ENCODE measurements at places on chromosomes 4 and X. TPM values are rescaled to one million over a fixed set of nuclear protein-coding genes. Genes with fewer than 3 reads are reported as not detected.

DNA sequence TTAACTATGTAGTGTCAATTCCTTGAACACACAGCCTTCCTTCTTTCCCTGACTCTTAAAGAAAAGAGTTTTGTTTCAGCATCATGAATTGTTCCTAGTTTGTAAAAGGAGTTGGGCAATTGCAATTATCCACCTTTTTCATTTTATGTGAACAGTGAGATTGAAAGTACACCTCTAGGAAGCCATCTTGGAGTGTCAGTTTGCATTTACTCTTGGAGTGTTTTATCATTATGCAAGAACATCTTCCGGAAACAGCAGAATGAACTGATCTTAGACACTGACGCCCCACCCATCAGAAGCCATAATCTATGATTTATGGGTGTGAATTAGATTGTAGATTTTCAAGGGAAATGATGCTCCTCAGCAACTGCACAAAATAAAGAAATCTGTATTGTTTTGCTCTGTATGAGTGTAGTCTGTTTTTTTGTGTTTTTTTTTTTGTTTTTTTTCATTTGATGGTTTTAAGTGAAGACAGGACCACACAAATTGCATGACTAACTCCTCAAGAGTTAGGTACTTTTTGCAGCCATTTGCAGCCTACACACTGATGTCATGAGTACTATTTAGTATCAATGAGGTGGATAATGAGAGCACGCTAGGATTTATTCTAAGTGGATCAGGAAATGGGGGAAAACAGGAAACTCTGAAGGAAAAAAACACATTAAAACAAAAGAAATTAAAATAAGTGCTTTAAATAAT is 19.5 kb upstream of the FGF2 start:
- H3K4me3 ChIP-seq, result no peak overlapping the region
- no peak overlapping the region for H3K27ac ChIP-seq
- H3K4me1 ChIP-seq, result no peaks in the 10 kb centered on the region
- H3K36me3 ChIP-seq, result no peaks in the 10 kb centered on the region

The PLAC8 gene
- polyA plus RNA-seq, result 386 TPM

DNA sequence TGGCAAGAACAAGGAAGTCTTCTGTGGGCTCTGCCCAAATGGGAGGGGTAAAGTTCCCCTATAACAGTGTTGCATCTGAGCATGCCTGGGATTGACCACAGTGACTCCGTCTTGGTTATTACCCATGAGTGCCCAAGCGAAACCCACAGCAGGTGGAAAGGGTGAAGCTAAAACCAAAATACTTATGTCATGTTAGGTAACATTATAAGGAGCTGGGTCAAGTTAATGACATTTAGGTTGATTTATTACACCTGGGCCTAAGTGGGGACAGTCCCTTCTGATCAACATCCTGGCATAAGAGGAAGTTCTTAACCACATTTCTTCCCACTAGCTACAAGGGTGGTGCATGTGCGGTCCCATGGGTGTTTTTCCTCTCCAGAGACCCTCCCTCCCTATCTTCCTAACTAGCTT is 1.3 kb upstream of the ZNF732 start:
- H3K4me1 ChIP-seq, result peaks cover 20% of the 10 kb centered on the region
- peak overlapping the region; percentile 72 for H3K27ac ChIP-seq
- DNase-seq, result peak; percentile 81

DNA sequence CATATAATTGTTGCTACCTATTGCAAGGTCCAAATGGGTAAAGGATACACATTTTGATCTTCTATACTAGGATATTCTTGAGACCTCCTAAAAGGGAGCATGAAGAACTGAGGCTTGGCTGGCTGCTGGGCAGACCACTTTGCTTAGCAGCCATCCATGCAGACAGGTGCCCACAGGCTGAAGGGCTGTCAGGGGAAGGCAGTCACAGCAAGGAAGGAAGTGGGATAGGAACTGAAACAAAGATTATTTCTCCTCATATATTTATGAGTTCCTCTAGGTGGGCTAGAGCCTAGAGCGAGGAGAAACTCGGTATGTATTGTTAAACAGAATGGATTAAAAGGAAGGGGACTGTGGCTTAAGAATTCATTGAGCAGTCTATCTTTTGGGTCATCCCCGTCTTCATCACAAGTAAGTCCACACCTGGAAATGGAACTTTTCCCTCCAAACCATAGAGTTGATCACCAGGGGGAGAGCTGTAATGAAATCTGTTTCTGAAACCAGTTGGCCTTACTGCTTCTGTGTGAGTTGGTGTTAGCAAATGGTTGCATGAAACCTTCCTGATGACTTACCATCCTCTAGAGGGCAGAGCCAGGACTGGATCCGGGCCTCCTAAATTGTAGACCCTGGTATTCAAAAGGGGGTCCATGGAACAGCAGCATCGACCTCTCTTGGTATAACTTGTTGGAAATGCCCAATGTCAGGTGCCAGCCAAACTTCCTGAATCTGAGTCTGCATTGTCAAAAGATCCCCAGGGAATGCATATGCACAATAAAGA is 42.3 kb downstream of the AFF2 start:
- no peaks in the 10 kb centered on the region for H3K27me3 ChIP-seq
- H3K4me3 ChIP-seq, result no peak overlapping the region
- H3K36me3 ChIP-seq, result no peaks in the 10 kb centered on the region
- H3K27ac ChIP-seq, result no peak overlapping the region
- DNase-seq, result peak; percentile 49

The KLHL2 gene
- polyA plus RNA-seq, result 7.8 TPM

GRCh38 chr4:143372093-143372915 is 35.6 kb downstream of the GAB1 start:
- DNase-seq, result no peak
- peaks cover 36% of the 10 kb centered on the region for H3K4me1 ChIP-seq
- H3K27ac ChIP-seq, result peak overlapping the region; percentile 34
- H3K36me3 ChIP-seq, result no peaks in the 10 kb centered on the region
- H3K27me3 ChIP-seq, result no peaks in the 10 kb centered on the region

DNA sequence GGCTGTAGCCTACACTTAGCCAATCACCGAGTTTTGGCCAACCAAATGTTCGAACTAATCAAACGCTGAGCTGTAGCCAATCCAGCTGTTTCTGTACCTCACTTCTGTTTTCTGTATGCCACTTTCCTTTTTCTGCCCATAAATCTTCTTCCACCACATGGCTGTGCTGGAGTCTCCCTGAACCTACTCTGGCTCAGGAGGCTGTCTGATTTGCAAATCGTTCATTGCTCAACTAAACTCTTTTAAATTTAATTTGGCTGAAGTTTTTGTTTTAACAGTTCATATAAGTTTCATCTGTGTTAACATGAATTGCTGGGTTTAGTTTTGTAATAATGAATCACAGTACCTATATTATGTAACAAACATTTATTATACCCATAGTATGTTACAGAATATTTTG is 160.7 kb upstream of the PCDH7 start:
- H3K4me1 ChIP-seq, result no peaks in the 10 kb centered on the region
- H3K36me3 ChIP-seq, result no peaks in the 10 kb centered on the region
- no peaks in the 10 kb centered on the region for H3K27me3 ChIP-seq
- no peak overlapping the region for H3K27ac ChIP-seq

- no peak overlapping the region for H3K27ac ChIP-seq
- no peaks in the 10 kb centered on the region for H3K27me3 ChIP-seq
- no peaks in the 10 kb centered on the region for H3K36me3 ChIP-seq
- no peak overlapping the region for H3K4me3 ChIP-seq
- no peaks in the 10 kb centered on the region for H3K4me1 ChIP-seq
Measured at GRCh38 chrX:52346174-52347165, 22.4 kb upstream of the XAGE2 start.

- no peak overlapping the region for H3K27ac ChIP-seq
- no peaks in the 10 kb centered on the region for H3K4me1 ChIP-seq
- no peaks in the 10 kb centered on the region for H3K36me3 ChIP-seq
- DNase-seq, result no peak
Measured at GRCh38 chrX:150879855-150880807, 18.3 kb downstream of the CD99L2 start.

The MOSPD2 gene
- polyA plus RNA-seq, result 9.1 TPM

- no peaks in the 10 kb centered on the region for H3K36me3 ChIP-seq
- no peak overlapping the region for H3K4me3 ChIP-seq
- no peaks in the 10 kb centered on the region for H3K4me1 ChIP-seq
- no peak overlapping the region for H3K27ac ChIP-seq
- no peak for DNase-seq
- no peaks in the 10 kb centered on the region for H3K27me3 ChIP-seq
Measured at GRCh38 chr4:26176598-26177149, 144.1 kb upstream of the RBPJ start.

DNA sequence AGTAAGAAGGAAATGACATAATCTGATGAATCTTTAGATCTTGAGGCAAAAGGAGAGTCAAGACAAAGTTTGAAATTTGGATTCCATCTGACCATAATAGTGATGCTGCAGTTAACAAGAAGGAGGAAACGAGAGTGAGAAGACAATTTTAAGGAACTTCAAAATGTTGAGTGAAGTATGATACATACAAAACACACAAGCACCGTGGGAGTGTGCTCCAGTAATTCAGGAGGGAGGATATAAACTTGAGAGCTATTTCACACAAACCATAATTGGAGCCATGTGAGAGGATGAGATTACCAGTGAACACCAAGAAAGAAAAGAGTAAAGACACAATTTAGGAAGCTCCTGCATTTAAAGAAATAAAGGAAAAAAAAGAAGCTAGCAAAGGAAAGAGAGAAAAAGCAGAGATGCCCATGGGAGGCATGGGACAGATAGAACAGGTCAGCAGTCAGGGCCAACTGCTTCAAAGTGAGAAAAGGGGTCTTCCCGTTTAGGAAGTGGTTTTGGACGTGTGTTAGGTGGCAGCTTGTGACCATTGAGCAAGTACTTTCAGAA is 150.7 kb upstream of the SLC7A11 start:
- H3K36me3 ChIP-seq, result no peaks in the 10 kb centered on the region
- no peaks in the 10 kb centered on the region for H3K4me1 ChIP-seq
- no peak overlapping the region for H3K27ac ChIP-seq
- DNase-seq, result no peak

DNA sequence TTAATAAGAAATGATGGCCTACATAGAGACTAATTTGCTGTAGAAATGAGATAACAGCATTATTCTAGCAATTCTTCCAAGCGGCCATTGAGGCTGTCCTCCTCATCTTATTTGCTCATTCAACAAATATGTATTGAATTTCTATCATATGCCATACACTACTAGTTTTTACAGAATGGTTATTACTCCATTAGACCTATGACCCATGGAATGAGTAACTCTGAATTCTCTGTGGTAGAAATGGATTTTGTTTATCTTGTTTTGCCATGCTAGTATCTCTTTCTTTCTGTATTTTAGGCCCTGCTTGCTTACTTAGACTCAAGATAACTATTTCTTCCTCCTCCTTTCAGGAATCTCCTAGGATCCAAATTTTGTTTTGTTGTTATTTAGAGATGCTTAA is 103.5 kb downstream of the RPA4 start:
- DNase-seq, result no peak
- no peak overlapping the region for H3K4me3 ChIP-seq
- H3K4me1 ChIP-seq, result no peaks in the 10 kb centered on the region
- no peaks in the 10 kb centered on the region for H3K27me3 ChIP-seq
- no peaks in the 10 kb centered on the region for H3K36me3 ChIP-seq

- no peaks in the 10 kb centered on the region for H3K36me3 ChIP-seq
- no peak overlapping the region for H3K27ac ChIP-seq
- H3K27me3 ChIP-seq, result no peaks in the 10 kb centered on the region
- no peak for DNase-seq
- H3K4me3 ChIP-seq, result no peak overlapping the region
- no peaks in the 10 kb centered on the region for H3K4me1 ChIP-seq
Measured at GRCh38 chr4:76831711-76832373, 66.1 kb downstream of the SOWAHB start.

GRCh38 chrX:40117715-40118285 is 20.0 kb upstream of the BCOR start:
- H3K36me3 ChIP-seq, result no peaks in the 10 kb centered on the region
- peaks cover 8% of the 10 kb centered on the region for H3K4me1 ChIP-seq
- H3K27ac ChIP-seq, result no peak overlapping the region
- no peak overlapping the region for H3K4me3 ChIP-seq

DNA sequence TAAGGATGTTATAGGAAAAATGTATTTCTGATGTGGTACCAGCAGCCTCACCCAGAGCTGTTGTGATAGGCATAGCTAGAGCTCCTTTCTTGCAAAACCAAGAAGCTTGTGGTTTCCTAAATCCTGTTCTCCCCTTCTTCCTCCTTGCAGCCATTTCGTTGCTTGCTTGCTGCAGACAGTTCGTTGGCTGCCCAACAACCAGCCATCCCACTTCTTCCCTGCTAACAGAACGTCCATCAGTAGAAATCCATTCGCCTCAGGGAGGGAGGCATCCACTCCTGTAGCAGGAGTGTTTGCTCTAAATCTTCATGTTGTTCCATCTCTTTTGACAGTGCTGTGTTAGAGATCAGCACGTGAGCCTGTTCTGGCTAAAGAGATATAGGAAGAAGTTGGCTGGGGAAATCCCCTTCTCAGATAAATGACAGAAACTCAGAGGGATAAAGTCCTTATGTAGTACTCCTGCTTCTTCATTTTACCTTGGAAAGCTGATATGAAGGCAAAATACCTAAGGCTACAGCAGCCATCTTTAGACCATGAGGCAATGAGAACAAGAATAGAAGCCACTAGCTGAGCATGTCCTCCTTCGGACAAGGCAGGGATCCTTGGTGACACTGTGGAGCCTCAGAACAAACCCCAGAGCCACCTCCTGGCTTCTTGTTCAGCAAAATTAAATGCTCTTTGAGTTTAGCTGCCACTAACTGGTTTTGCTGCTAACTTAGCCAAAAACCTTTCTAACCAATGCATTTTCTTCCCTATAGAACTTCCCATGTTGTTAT is 68.4 kb upstream of the RELL1 start:
- no peak overlapping the region for H3K27ac ChIP-seq
- H3K36me3 ChIP-seq, result no peaks in the 10 kb centered on the region
- peaks cover 47% of the 10 kb centered on the region for H3K4me1 ChIP-seq
- H3K27me3 ChIP-seq, result no peaks in the 10 kb centered on the region

The HSFX4 gene
- not detected for polyA plus RNA-seq

DNA sequence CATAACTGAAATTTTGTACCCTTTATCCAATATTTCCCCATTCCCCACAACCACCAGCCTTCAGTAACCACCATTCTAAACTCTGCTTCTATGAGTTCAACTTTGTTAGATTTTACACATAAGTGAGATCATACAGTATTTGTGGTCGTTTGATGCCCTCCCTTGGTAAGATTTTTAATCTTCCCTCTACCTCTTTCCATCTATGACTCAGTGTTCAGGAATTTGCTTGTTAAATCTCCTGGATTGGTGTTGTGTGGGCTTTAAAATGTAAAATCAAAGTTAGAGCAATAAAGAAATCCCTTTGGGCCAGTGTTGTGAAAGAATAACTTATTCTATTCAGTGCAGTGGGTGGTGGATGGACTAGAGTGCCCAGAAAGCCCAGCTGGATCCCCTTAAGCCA is 37.4 kb downstream of the SLC16A2 start:
- no peaks in the 10 kb centered on the region for H3K4me1 ChIP-seq
- no peaks in the 10 kb centered on the region for H3K36me3 ChIP-seq
- no peak overlapping the region for H3K4me3 ChIP-seq
- no peaks in the 10 kb centered on the region for H3K27me3 ChIP-seq

The CFAP299 gene
- polyA plus RNA-seq, result not detected

GRCh38 chr4:48706736-48707135 is 73.3 kb downstream of the FRYL start:
- no peak overlapping the region for H3K4me3 ChIP-seq
- H3K27me3 ChIP-seq, result no peaks in the 10 kb centered on the region
- H3K36me3 ChIP-seq, result peaks cover 20% of the 10 kb centered on the region
- no peak for DNase-seq
- H3K27ac ChIP-seq, result no peak overlapping the region
- no peaks in the 10 kb centered on the region for H3K4me1 ChIP-seq

The TSPAN6 gene
- 0.10 TPM for polyA plus RNA-seq

- no peak overlapping the region for H3K27ac ChIP-seq
- DNase-seq, result no peak
- no peaks in the 10 kb centered on the region for H3K27me3 ChIP-seq
- H3K4me1 ChIP-seq, result no peaks in the 10 kb centered on the region
- H3K36me3 ChIP-seq, result peaks cover 5% of the 10 kb centered on the region
Measured at GRCh38 chrX:23981711-23982110, 45.3 kb downstream of the KLHL15 start.

GRCh38 chr4:47488706-47489105 is 3.6 kb downstream of the ATP10D start:
- no peak for DNase-seq
- no peaks in the 10 kb centered on the region for H3K36me3 ChIP-seq
- H3K4me3 ChIP-seq, result no peak overlapping the region
- peaks cover 35% of the 10 kb centered on the region for H3K4me1 ChIP-seq

The MID1IP1 gene
- polyA plus RNA-seq, result 27.6 TPM

All from B cell (primary cell).